H1 (cell line): ENCODE measurements at places on chromosomes 1 and 21. TPM values are rescaled to one million over a fixed set of nuclear protein-coding genes. Genes with fewer than 3 reads are reported as not detected.

DNA sequence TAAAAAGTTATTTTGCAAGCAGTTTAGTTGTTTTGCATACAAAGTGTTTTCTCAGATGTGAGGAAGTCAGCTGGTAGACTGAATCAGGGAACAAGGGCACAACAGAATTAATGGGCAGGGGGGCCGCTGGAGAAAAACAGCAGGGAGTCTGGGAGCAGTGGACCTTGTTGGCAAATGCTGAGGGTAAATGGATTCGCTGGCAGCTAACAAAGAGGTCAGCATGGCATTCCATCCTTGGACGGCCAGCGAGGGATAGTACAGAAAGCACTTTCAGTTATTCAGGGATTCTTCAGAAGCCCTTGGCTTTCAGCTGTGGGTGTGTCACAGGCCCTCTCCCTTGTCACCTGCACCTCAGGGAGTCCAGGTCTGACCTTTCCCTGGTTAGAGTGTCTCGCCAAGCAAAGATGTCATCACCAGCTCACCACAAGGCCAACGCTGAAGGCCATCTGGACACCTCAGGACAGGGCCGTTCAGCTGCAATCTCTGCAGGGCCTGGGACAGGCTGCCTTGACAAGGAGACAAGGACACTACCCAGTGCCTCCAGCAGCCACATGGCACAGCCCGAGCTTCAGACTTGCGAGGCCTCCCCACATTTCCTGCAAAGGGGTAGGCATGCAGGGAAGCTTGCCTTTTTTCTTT, 90.4 kb downstream of the KCNN3 start:
- DNase-seq, result no peak

DNA sequence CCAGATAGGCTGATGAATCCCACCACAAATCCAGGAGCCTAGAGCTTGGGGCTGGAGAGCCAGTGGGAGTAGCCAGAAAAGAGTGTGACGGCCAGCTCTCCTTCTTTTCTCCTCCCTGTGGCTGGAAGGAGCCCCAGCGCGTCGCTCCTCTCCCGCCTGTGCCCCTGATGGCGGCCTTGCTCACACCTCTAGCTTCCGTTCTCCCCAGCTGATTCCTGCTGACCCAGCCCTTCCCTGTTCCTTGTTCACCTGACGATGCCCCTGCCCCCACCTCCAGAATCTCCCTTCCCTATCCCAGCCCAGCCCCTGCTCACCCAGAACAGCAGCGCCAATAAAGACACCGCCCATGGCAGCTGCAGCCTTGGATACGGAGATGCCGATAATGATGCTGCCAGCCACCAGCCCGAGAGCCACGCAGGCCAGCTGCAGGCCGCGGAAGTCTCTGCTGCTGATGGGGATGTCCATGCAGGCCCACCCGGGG, 656 bp downstream of the KNCN start:
- DNase-seq, result no peak

- DNase-seq, result no peak
These were observed 818.0 kb downstream of the LTN1 start for GRCh38 chr21:28174701-28175100.

DNA sequence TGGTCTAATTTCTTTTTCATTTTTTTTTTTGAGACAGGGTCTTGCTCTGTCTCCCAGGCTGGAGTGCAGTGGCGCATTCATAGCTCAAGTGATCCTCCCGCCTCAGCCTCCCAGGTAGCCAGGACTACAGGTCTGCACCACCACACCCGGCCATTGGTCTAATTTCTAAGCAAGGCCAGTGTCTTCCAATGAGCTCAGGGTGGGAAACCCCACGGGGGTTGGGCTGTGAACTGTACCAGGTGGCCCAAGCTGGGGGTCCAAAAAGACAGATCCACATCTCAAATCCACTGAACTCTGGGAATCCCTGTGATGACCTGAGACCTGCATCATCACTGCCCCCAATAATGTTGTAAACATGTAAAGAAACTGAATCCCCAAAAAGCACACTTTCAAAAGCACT, 79.5 kb downstream of the BCAR3 start:
- no peak for DNase-seq

GRCh38 chr1:10829067-10829818, 32.8 kb upstream of the CASZ1 start:
- no peak for DNase-seq

- no peak for DNase-seq
These were observed 680.1 kb upstream of the CXADR start for GRCh38 chr21:16832791-16833190.

CYP4A11 gene
- not detected in 2 replicates for total RNA-seq

TIAM1 gene
- total RNA-seq, result 28.4 and 30.7 TPM in 2 replicates

ELF3 gene
- total RNA-seq, result 15.6 and 17.3 TPM in 2 replicates

DNAI4 gene
- 2.1 and 4.0 TPM in 2 replicates for total RNA-seq

DDAH1 gene
- total RNA-seq, result 52.1 and 54.5 TPM in 2 replicates
